ENCODE measurements at places on chromosomes 3 and 15.

- no peak for DNase-seq
Observed at GRCh38 chr3:123621186-123621849, 36.5 kb upstream of the HACD2 start.

GRCh38 chr3:114093016-114093380 is 36.5 kb downstream of the QTRT2 start:
- no peak for DNase-seq

DNA sequence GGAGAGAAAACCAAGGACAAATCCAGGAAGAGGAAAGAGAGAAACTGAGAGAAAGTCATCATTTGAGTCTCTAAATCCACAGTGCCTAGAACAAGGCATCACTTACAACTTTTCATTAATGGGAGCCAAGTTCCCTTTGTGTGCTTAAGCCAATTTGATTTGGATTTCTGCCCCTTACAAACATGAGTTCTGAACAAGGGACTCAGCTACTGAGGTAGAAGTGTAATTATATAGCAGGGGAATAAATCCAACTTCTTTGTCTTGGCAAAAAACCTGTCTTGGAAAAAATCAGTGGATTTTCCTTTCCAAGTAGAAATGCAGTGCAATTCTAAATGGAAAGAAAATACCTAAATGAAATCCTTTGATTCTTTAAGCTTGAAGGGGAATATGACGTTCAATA is 307.2 kb upstream of the CNTN3 start:
- no peak for DNase-seq

- DNase-seq = no peak
Observed at GRCh38 chr3:71262364-71263265, 320.9 kb downstream of the FOXP1 start.

- no peak for DNase-seq
Observed at GRCh38 chr3:31421314-31422048, 111.2 kb upstream of the STT3B start.

DNA sequence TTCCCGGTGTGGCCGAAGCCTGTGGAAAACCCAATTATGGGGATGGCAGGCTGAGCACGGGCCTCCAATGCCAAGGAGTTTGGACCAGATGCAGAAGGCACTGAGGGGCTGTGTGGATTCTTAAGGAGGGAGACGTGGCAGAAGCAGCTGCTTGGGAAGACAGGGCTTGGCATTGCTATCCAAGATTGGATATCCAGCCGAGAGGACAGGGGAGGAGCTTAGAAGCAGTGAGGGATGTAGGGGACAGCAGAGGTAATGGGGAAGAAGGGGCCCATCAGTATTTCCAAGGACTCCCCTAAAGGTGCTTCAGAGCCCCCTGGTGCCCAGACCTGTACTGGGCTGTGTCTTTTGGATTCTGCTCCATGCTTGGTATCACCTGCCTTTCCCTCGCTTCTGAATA is 112.8 kb upstream of the TLE3 start:
- no peak for DNase-seq

- DNase-seq = no peak
Observed at GRCh38 chr3:99516936-99517335, 121.5 kb upstream of the COL8A1 start.

GRCh38 chr3:43192028-43192427 is 86.1 kb upstream of the POMGNT2 start:
- DNase-seq = no peak

DNA sequence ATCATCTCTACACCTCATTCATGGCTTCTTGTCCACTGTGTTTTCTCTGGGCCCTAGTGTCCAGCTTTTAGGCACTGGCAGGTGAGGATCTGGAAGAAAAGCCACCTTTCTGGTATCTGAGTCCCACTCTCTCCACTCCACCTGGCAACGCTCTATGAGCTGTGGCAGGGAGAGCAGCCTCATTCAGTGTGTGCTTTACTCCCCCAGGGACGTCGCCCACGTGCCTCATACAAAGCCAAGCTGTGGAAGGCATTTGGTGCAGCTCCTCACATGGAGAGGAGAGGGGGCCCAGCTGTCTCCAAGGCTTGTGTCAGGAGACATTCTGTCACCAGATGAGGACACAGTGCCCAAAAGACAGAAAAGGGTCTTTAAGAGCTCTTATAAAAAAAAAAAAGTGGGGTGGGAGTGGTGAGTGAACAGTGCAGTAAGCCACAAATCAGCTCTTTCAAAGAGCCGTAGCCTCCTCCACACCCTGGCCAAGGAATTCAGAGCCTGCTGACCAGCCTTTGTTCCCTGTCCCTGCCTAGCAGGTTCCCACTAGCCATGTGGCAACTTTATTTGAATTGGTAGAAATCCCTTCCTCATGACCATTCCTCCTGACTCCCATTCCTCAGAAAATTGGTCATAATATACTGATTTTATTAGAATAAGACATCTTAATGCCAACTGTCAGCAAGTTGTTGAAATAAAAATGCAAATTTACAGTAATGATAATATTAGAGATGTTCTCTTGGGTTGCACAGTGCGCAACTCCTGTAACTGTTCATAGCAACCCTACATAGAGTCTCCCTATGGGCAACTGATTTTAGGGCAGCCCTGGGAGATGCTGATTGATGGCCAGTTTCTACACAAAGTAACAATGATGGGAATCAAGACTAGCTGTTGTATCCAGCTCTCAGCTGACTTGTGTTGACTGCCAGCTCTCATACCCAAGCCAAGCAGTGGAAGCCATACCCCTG is 29.5 kb downstream of the GALNT15 start:
- no peak for DNase-seq

DNA sequence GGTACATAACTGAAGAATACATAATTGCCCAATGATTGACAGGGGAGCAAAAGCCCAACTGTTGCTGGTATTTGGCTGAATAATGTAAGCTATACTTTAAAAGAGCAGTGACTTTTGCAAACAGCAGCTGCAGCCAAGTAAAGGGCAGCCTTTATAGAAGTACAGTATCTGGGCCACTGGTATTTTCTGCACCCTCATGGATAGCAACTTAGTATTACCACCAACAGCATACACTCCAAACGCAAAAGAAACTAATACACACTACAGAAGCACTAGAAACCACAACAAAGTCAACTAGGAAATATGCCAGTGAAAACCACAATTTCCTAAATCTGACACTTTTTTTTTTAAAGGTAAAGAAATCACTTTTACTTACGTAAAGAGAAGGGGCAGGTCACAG is 206.1 kb downstream of the TIGIT start:
- no peak for DNase-seq

- no peak for DNase-seq
Observed at GRCh38 chr15:68693071-68693470, 114.3 kb downstream of the CORO2B start.

- no peak for DNase-seq
Observed at GRCh38 chr3:166270429-166270828, 433.2 kb upstream of the BCHE start.

GRCh38 chr3:110526777-110527727 is 544.6 kb upstream of the NECTIN3 start:
- DNase-seq = no peak

DNA sequence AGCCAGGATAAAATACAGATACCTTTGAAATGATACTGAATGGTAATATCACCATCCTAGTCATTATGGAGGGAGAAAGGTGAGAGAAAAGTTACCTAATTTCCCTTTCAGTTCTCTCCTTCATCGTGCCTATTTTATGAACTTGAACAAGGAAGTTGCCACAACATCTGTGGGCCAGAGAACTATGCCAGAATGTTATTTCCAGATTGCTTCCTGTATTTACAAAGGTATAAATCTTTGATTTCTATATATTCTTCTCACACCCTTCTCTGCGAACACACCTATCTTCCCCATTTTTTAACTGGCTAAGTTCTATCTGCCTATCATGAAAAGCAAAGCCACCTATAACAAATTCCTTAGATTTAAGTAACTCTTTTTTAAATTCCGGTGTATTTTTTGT is 163.6 kb upstream of the GRM7 start:
- DNase-seq = no peak

DNA sequence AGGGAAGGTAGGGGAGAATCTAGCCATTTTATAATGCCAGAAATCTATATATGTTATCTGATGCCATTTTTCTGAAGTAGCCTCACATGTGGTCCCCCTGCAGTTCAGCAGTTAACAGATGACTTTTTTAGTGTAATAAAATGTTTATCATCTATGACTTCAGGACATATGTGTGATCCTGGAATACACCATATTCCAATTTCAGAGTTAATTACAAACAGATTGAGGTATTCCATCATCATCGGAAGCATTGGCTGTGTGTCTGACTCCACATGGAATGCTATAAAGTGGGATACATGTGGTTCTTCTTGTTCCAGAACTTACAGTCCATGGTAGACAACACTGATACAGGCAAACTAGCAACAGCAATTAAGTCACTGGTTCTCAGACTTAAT is 45.9 kb upstream of the LIMD1 start:
- no peak for DNase-seq

DNA sequence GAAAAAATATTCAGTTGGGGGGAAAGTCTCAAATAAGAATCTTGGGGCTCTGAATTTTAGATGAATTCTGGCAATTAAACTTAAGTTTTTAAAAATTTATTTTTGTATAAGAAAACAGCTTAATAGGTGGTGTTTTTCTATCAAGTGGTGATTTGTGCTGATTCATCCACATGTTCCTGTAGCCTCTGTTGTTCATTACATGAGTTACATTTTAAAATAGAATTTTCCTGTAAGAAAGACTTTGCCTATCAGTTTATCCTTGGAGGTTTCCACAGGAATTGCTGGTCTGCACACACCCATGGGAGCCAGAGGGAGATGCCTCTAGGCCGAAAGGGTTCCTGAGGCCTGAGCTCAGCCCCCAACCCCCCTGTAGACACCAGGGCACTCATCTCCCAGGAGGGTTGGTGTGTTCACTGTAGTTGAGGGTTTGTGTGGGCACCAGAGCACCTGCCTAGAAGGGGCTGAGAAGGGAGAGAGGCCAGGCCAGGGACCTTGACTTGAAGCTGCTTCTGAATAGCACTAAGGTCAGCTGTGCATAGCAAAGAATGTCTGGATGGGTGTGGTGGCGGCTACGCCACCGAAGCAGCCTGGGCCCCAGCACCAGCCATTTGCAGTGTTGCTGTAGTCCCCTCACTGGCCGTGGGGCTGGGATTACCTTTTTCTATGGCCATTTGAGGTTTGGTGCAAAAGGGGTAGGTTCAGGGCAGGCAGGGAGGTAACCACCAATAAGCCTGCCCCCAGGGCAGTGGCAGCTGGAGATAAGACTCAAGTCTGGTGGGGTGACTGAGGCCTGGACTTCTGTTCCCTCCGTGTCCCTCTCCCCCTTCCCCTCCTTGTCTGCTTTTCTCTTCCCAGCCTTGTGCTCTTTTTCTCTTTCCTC is 11.9 kb downstream of the DNAJA4 start:
- no peak for DNase-seq

DNA sequence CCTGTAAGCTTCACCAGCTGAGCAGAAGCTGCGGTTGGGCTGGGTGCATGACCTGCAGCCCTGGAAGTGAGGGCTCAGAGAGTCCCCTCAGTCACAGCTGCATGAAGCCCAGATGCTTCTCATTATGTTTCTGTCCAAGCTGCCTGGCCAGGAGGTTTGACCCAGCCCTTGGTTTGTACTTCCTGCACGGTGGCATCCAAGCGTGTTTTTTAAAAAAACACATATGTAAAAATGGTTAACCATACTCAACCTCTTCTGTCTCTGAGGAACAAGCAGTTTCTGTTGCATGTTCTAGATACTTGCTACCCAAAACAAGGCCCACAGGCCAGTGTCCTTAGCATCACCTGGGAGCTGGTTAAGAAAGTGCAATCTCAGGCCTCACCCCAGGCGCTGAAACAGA is 76.0 kb upstream of the ATP10A start:
- no peak for DNase-seq

- DNase-seq = no peak
Observed at GRCh38 chr3:68088216-68088615, 433.8 kb upstream of the SUCLG2 start.

GRCh38 chr3:150594150-150594549 is 9.0 kb upstream of the SELENOT start:
- DNase-seq = no peak

DNA sequence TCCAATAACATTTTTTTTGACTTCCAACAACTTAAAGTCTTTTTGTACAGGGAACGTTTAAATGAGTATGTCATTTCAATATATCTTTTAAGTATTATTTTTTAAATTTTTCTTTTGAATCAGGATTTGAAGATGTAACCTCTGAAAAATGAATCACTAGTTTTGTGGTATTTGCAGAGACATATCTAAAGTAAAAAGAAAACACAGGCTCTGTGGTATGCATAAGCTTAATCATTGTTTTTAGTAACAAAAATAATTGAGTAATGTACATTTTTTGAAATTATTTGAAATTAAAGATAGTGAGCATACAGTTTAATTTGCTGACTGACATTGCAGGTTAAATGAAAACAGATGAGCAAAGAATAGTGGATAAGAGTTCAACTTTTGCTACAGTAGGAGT is 531.3 kb downstream of the ROBO1 start:
- no peak for DNase-seq

GRCh38 chr15:44099671-44100070 is 95.4 kb downstream of the FRMD5 start:
- no peak for DNase-seq

DNA sequence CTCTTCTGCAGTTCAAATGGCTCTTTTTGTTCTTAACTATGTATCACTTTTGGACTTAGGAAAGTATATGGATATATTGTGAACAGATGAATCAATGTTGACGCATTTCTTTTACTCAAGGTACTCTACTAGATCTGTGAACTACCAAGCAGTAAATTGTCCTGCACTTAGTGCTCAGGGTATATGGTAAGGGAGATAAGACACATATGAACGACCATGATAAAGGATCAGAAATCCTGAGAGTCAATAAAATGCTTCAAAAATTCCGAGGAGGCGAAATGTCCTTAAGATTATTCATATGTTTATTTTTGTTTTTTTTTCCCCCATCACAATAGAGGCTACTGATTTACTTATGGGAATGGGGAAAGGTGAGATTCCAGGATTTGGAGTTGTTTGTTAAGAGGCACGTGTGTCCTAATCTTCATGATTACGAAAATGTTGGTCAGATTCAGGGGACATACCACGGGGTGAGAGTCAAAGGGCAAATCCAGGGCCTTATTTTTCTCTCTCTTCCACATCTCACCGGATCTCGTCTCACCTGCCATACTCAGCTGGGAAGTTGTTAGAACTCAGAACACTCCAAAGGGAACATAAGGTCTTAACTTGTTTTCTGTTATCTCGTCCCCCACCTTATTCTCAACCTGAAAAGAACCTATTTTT is 475.1 kb upstream of the TBL1XR1 start:
- DNase-seq = no peak

- no peak for DNase-seq
Observed at GRCh38 chr15:98789020-98789419, 140.7 kb downstream of the IGF1R start.

DNA sequence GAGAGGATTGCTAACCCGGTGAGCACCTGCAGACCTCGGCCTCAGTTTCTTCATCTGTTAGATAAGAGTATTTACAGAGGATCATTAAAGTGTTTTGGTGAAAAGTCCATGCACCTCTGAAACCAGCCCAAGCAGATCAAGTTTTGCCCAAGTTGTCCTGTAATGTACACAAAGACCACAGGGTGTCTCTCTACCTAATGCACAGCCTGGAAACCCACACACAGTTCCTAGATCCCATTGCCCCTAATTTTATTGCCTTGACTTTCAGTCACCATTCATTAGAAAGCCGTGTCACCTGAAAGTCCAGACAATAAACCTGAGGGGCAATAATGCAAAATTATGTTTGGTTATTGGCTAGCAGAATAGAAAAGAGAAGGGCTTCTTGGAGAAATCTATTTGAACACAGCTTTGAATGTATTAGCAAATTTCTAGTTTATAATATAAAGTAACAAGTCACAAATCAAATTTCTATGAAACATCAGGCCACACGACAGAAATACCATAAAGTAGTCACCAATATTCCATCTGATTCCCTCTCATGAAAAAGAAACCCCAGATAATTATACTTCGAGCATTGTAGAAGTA is 161.3 kb upstream of the SLC2A2 start:
- DNase-seq = no peak

GRCh38 chr3:141940194-141940776 is 63.8 kb downstream of the ATP1B3 start:
- DNase-seq = no peak
